Breast epithelium (tissue), 4 donors: ENCODE measurements at places on chromosomes 2 and 18. TPM values are rescaled to one million over a fixed set of nuclear protein-coding genes. Genes with fewer than 3 reads are reported as not detected.

The CXCR4 gene
- 25.8 TPM for total RNA-seq

The USP14 gene
- total RNA-seq = 38.1 TPM

The TRPM8 gene
- total RNA-seq = not detected

The CYP27A1 gene
- total RNA-seq = 65.0 TPM

The UGT1A9 gene
- not detected for total RNA-seq

The FZD7 gene
- total RNA-seq = 26.5 TPM

The NCKAP5 gene
- 10.5 TPM for total RNA-seq

The EMILIN2 gene
- 32.4 TPM for total RNA-seq

The EMILIN1 gene
- 26.9 TPM for total RNA-seq

The REEP1 gene
- 0.32 TPM for total RNA-seq

The PELI1 gene
- 31.8 TPM for total RNA-seq
